Epithelial cell of proximal tubule (primary cell): ENCODE measurements at places on chromosomes 7 and 10. TPM values are rescaled to one million over a fixed set of nuclear protein-coding genes. Genes with fewer than 3 reads are reported as not detected.

Gene DYNC1I1
- total RNA-seq, result 0.06 and 0.14 TPM in 2 replicates

Gene PRKCQ
- total RNA-seq, result 4.5 and 6.8 TPM in 2 replicates

Gene SPDYE2B
- not detected in 2 replicates for total RNA-seq

Gene C10orf67
- total RNA-seq, result 0.40 and 0.43 TPM in 2 replicates

Gene STAMBPL1
- total RNA-seq, result 9.9 and 19.2 TPM in 2 replicates

Gene PPP1R3C
- total RNA-seq, result 0.43 and 2.1 TPM in 2 replicates

Gene CLDN12
- 25.2 and 53.3 TPM in 2 replicates for total RNA-seq

Gene INHBA
- total RNA-seq, result 5.9 and 8.9 TPM in 2 replicates

Gene C10orf105
- not detected in 2 replicates for total RNA-seq

Gene EGFR
- total RNA-seq, result 40.2 and 48.1 TPM in 2 replicates

Gene LRMDA
- 0.75 and 7.2 TPM in 2 replicates for total RNA-seq

Gene SGCE
- 37.9 and 44.6 TPM in 2 replicates for total RNA-seq

Gene DHTKD1
- 25.4 TPM in 2 replicates for total RNA-seq

Gene AMPH
- total RNA-seq, result 0.06 and 0.07 TPM in 2 replicates

Gene ANLN
- 155 and 187 TPM in 2 replicates for total RNA-seq

Gene MBL2
- total RNA-seq, result not detected in 2 replicates

Gene OR2A5
- total RNA-seq, result not detected in 2 replicates

Gene EIF4EBP2
- 24.3 and 27.9 TPM in 2 replicates for total RNA-seq

Gene HMX3
- not detected in 2 replicates for total RNA-seq

Gene CCL24
- total RNA-seq, result not detected in 2 replicates

Gene SLC26A3
- total RNA-seq, result not detected in 2 replicates

Gene CASD1
- 10.9 and 11.6 TPM in 2 replicates for total RNA-seq
